ENCODE measurements at places on chromosomes 3 and 15.

DNA sequence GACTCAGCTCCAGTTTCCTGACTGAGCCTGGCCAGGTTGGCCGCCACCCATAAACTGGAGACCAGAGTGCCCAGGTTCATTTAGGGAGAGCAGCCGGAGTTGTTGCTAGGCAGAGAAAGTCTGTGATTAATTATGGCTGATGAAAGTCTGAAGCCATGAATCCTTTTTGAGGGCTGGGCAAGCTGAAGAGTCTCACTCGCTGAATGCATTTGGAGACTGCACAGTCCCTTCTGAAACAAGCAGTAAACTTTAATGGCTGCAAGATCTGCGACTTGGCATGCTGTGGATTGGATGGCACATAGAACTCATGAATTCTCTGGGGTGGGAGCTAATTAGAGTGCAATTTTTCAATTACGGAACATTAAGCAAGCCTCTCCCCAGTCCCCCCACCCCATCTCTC lies 282.1 kb downstream of the RPLP1 start:
- no peak for DNase-seq

DNA sequence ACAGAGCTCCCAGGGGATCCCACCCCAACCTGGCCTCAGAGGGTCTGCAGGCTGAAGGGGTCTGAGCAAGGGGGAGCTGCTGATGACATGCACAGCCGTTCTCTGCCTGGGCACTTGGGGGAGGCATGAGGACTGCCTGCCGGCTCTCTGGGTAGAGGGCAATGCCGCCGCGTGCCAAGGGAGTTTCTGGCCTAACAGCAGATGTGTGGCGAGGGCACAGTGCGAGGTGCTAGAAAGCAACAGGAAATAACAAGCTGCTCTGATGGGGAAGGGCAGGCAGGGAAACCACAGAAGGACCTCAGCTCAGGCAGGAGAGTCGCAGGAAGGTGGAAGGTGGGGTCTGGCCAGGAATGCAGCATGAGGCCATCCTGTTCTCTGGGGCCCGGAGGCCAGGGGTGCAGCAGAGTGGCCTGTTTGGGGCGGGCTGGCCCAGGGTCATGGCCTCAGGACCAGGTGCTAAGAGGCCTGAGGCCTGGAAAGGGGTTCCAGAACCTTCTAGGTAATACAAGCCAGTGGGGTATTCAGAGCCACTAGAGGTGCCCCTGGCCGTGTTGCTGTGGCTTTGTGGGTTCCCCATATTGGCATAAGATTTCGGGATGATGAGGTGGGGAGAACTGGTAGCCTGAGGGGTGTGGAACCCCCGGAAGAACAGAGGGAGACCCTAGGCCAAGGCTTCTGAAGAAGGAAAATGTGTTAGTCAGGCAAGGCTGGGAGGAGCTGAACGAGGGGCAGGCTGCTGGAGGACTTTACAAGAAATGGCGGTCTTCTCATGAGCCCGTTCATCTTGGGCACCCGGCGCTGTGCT lies 41.2 kb downstream of the RGMA start:
- no peak for DNase-seq

- no peak for DNase-seq
These were observed 233.0 kb downstream of the EPHA3 start for GRCh38 chr3:89340408-89340807.

GRCh38 chr3:74436184-74436583 lies 178.3 kb downstream of the CNTN3 start:
- DNase-seq: no peak

DNA sequence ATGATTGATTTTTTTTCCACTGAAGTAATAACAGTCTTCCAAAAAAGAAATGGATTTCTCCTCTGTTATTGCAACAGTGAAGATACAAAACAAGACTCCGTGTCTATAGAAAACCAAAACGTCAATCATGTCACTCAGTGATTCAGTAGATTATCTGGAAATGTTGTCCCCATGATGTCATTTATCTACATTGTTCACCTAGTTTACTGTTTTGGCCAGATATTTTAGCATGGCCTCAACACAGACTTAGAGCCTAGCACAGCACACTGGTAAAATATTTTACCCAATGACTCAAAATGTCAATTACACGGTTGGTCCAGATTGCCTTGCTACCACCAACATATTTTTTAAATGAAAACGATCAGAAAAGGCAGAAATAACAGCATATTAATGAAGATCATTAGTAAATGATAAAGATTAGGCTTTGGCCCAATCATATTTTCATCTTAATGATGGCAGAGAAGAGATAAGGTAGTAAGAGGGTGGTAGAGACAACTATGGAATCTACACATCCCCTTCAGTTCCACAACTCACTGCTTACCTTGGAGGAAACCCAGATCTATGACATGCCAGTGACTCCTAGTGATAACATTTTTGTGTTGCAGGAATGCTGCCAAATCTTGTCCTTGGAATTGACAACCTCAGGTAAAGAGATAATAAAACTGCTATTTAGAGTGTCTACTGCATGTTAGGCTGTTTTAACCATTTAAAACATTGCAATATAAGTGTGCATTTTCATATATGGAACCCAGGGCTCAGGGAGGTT lies 347.7 kb upstream of the ARPP21 start:
- no peak for DNase-seq

DNA sequence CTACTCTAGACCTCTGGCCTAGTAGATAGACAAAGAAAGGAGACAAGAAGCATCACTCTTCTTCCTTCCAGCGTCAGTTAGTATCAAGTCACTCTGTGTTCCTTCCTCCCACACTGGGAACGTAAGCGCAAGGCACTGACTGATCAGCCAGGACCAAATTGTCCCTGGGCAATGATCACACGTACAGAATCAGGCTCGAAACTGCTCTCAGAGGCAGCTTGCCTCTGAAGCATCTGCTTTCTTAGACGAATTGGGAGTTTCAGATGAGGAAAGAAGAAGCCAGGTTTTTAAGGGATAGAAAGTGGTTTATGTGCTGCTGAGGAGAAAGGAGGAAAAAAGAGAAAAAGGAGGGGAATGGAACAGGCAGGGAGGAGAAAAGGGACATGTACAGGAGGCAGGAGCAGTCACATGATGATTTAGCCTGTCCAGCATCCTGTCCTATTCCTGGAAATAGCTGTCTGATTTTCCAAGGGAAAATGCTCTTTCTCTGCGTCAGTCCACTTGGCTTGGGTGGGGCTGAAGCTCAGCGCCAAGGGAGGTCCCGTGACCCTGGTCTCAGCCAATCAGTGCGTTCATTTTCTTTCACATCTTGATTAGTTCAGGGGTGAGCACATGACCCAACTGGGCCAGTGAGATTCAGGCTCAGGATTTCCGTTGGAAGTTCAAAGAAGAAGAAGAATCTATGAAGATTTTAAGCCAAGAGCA lies 102.0 kb upstream of the PRICKLE2 start:
- DNase-seq: peak; percentile 68

GRCh38 chr15:31461911-31462480 lies 135.4 kb downstream of the KLF13 start:
- no peak for DNase-seq

- DNase-seq: no peak
These were observed 5.7 kb upstream of the GANC start for GRCh38 chr15:42267286-42267685.

- no peak for DNase-seq
These were observed 85.6 kb upstream of the POU1F1 start for GRCh38 chr3:87361956-87362355.

DNA sequence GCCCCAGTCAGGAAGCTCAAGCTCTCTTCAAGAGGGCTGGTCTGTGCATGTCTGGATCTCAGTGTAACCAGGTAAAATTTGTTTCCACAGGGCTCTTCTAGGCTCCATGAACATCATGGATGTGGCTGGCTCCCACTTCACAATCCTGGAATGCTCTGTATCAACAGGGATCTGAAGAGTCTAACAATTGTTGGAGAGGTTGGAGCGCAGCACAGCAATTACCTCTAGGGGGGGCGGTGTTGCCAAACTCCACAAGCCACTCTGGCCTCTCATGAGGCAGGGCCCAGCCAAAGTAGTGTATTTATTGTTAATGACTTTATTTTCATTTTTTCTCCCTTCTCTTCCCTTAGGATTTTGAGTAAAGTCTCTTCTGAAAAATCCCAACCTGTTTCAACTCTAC lies 6.1 kb upstream of the EIF2B5 start:
- no peak for DNase-seq

GRCh38 chr3:116980099-116980498 lies 270.5 kb downstream of the TUSC7 start:
- no peak for DNase-seq

GRCh38 chr15:43204016-43204901 lies 16.6 kb downstream of the EPB42 start:
- DNase-seq: peak; percentile 34

DNA sequence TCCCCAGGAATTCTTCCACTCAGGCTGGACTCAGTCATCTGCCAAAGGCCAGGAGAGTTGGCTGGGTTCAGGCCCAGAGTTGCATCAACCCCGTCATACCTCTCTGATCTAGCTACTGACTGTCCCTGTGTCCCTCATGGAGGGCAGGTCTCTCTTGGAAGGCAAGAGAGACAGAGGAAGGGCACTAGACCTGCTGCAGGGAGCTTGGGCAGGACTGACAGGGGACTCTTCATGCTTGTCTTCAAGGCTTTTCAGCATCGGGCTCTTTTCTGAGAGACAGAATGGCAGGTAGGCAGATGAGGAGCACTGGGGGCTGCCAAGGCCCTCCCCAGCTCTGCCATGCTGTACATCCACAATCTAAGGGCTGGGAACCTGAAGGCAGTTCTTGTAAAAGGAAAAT lies 140.1 kb upstream of the MRPS22 start:
- no peak for DNase-seq

- DNase-seq: no peak
These were observed 43.8 kb downstream of the ZNF710 start for GRCh38 chr15:90044916-90045371.

GRCh38 chr3:51371943-51372557 lies 13.0 kb upstream of the MANF start:
- no peak for DNase-seq

- DNase-seq: no peak
These were observed 195.1 kb upstream of the LINGO1 start for GRCh38 chr15:77827860-77828259.

- DNase-seq: peak; percentile 12
These were observed 846 bp upstream of the POLG start for GRCh38 chr15:89335298-89336041.

DNA sequence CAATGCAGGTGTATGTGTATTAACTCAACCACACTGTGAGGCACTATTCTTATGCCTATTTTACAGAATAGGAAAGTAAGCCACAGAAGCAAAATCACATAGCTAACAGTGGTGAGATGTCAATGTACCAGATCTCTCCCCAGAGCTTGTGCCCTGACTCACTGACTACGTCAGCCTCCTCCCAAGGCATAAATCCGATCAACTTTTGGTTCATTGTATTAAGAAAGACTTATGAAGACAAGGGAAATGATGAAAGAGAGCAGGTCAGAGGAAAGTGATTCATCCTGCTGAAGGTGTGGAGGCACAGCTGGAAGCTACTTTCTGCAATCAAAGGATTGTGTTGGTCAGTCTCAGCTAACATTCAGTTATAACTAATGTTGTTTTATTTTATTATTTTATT lies 33.0 kb upstream of the SV2B start:
- no peak for DNase-seq

- DNase-seq: peak; percentile 83
These were observed 1.9 kb upstream of the ALS2CL start for GRCh38 chr3:46695177-46695961.

- DNase-seq: no peak
These were observed 126.2 kb downstream of the ASB7 start for GRCh38 chr15:100728371-100729201.

DNA sequence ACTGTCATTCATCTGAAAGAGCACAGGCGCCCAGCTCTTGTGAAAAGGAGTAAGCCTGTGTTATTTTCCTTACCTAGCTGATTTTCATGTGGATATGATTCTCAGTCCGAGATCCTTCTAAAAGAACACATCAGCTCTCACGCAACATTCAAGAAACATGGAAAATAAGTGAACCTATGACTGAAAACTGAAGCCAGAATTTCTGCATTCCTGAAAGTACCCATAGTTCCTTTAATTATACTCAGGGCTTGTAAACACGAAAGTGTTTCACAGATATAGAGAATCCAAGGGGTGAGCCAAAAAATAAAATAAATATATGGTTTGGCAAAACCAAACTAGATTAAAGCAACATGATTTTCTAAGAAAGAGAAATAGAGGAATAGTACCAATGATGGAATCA lies 100.8 kb upstream of the CHMP2B start:
- DNase-seq: no peak
